ENCODE measurements at places on chromosomes 12 and 14. TPM values are rescaled to one million over a fixed set of nuclear protein-coding genes. Genes with fewer than 3 reads are reported as not detected.

The ANKRD33 gene
- not detected for total RNA-seq

The FAM90A1 gene
- 0.62 TPM for total RNA-seq

The GLIPR1L2 gene
- not detected for total RNA-seq

The OASL gene
- 2.6 TPM for total RNA-seq

The PLA2G1B gene
- 2.5 TPM for total RNA-seq

The LUM gene
- 0.31 TPM for total RNA-seq

The RNASE7 gene
- total RNA-seq = not detected

The MYL2 gene
- 0.77 TPM for total RNA-seq
